ENCODE measurements at places on chromosomes 7 and 10. TPM values are rescaled to one million over a fixed set of nuclear protein-coding genes. Genes with fewer than 3 reads are reported as not detected.

GRCh38 chr10:71923138-71923692 lies 41.0 kb upstream of the CHST3 start:
- DNase-seq, result no peak

GRCh38 chr7:45184326-45185027 lies 26.9 kb downstream of the RAMP3 start:
- no peak for DNase-seq

The PLEKHS1 gene
- total RNA-seq, result not detected

- no peak for DNase-seq
These were observed 55.5 kb downstream of the DLD start for GRCh38 chr7:107946451-107946850.

- DNase-seq, result no peak
These were observed 181.5 kb upstream of the RNF32 start for GRCh38 chr7:156459067-156459466.

The TIAL1 gene
- 63.2 TPM for total RNA-seq

The DCLRE1A gene
- total RNA-seq, result 2.9 TPM

The TCERG1L gene
- not detected for total RNA-seq

- no peak for DNase-seq
These were observed 82.4 kb downstream of the THSD7A start for GRCh38 chr7:11749629-11750028.

The PUS7 gene
- total RNA-seq, result 23.0 TPM

The GPR15LG gene
- not detected for total RNA-seq

The CPA4 gene
- 27.7 TPM for total RNA-seq

DNA sequence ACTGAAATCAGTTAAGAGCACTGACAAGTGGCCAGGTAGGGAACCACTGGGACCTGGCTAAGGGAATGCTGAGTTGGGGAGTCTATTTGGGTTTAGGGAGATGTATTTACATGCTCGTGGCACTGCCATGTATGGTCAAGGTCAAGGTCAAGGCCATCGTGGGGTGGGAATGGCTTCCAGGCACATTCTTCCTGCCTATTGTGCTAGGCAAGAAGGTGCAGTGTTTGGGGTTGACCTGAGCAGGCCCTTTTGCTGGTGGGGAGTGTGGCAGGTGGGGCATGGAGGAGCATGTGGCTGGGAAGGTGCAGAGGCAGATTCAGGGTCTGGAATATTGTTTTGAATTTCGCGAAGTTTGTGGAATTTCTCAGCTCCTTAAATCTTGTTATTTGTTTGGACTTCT lies 17.8 kb downstream of the FAM241B start:
- no peak for DNase-seq

GRCh38 chr7:12067156-12067831 lies 143.8 kb upstream of the TMEM106B start:
- peak; percentile 48 for DNase-seq

The DMTF1 gene
- 25.7 TPM for total RNA-seq

GRCh38 chr10:30830315-30831230 lies 201.0 kb upstream of the LYZL2 start:
- DNase-seq, result no peak

GRCh38 chr10:120997756-120998155 lies 146.6 kb downstream of the WDR11 start:
- no peak for DNase-seq

- DNase-seq, result no peak
These were observed 121.7 kb upstream of the ZNF804B start for GRCh38 chr7:88637795-88638194.

GRCh38 chr7:111765751-111766643 lies 203.7 kb upstream of the IMMP2L start:
- no peak for DNase-seq

DNA sequence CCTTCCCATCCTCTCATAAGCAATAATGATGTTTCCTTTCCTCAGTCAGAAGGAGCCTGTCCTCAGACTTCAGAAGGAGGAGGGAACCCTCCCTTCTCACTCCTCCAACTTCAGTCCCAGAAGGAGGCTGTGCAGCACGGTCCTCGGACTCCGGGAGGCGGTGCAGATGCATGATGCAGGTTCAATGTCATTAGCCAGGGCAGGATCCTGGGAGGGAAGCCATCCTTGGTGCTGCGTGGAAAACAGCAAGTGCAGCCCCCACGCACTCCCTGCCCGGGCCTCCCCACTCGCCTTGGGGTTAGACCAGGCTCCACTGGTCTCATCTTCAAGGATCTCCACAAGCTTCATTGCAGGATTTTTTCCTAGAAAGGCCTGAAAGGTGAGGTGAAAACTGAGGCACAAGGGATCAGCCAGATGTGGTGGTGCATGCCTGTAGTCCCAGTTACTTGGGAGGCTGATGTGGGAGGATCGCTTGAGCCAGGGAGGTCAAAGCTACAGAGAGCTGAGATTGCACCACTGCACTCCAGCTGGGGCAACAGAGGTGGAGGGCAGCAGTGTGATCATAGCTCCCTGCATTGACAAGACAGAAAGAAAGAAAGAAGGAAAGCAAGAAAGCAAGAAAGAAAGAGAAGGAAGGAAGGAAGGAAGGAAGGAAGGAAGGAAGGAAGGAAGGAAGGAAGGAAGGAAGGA lies 62.0 kb downstream of the ASB13 start:
- DNase-seq, result no peak

- no peak for DNase-seq
These were observed 3.3 kb downstream of the AHR start for GRCh38 chr7:17301471-17302456.

The LAMTOR4 gene
- 193 TPM for total RNA-seq

The ADD3 gene
- total RNA-seq, result 99.2 TPM

- DNase-seq, result no peak
These were observed 217.7 kb downstream of the PRKG1 start for GRCh38 chr10:51291961-51292360.

GRCh38 chr7:76133164-76133775 lies 68.4 kb upstream of the SRRM3 start:
- no peak for DNase-seq

The LRRC18 gene
- not detected for total RNA-seq

The PRSS37 gene
- total RNA-seq, result not detected

The MNX1 gene
- total RNA-seq, result 0.10 TPM

The CELF2 gene
- 37.6 TPM for total RNA-seq

DNA sequence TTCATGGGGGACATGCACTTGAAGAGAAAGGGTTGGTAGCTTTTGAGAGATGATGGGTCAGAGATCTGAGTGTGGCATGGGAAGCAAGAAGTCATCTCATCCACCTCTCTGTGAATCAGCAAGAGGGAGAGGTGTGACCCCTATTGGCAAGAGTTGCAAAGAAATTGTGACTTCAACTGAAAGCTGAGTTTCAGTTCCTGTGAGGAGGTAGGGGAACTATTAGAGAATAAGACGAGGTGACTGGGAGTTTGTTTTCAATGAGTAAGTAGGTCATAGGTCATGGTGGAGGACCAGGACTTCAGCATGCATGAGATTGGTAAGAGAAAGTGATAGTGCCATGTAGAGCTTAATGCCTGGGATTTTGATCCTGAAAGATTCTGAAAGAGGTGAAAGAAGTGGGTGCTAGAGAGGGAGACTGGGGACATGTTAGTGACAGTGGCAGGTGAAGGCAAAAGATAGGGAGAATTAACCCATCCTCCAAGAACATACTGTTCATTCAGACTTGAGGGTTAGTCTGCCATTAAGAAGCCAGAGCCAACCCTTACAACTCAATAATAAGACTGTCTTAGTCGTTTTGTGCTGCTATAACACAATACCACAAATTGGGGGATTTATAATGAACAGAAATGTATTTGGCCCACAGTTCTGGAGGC lies 75.5 kb upstream of the CAPZA2 start:
- no peak for DNase-seq

DNA sequence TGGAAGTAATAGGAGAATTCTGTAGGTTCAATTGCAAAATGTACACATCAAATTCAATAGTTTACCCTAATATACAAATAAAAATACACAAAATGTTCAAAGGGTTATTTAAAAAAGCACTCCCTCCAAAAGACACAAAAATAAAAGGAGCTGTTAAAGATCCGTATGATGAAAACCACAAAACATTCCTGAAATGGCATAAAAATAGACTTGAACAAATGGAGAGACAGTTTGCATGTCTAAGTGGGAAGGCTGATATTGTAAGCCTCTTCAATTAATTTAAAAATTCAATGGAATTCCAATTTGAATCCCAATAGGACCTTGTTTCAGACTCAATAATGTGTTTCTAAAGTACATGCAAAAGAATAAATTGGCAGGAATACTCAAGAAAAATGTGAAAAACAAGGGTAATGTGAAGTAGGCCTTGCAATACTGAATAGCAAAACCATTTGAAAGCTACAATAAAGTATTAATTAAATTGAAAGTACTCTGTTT lies 38.0 kb upstream of the INSYN2A start:
- DNase-seq, result no peak

DNA sequence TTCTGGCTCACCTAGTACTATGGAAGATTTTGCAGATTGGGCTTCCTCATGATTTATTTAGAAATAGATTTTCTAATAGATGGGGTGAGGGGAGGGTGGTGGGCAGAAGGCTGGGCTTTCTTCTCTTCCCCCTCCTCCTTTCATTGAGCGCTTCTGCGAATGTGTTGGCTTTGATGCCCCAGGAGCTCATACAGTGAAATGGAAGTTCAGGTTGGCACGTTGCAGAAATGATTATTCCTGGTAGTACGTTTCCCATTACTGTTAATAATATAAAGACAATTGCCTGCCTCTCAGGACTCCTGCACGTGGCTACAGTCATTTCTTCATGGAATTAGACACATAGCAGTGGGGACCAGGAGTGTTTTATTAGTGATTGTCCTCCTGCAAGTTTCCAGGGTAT lies 39.8 kb downstream of the TCF7L2 start:
- no peak for DNase-seq

DNA sequence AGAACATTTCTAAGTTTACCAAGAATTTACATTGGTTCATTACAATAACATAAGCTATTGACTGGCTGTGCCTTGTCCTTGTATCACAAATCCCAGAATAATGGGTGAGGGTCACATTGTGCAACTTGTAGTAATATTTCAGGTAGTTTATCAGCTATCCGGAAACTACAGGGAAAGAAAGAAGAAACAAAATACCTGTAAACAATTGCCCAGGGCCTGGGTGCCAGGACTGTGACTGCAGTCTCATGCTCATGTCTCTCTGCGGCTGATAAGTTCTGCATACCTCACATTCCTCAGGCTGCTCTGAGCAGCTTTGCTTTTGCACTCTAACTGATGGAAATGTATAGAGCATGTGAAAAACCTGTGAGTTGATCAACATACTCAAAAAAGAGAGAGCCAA lies 131.8 kb upstream of the TRIM24 start:
- DNase-seq, result no peak

DNA sequence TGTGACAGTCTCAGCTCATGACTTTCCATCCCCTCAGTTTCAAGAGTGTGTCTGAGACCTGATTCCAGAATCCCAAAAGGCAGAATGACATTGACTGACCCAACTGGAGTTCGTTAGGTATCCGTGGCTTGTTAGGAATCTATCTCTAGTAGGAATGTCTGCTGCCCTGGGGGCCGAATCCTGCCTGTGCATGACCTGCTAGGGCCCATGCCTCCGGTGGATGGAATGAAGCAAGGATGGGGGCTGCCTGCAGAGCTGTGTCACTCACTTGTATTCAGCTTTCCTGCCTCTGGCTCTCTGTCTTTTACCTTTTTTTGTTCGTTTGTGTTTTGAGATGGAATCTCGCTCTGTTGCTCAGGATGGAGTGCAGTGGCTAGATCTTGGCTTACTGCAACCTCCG lies 129.5 kb downstream of the SDK1 start:
- no peak for DNase-seq

DNA sequence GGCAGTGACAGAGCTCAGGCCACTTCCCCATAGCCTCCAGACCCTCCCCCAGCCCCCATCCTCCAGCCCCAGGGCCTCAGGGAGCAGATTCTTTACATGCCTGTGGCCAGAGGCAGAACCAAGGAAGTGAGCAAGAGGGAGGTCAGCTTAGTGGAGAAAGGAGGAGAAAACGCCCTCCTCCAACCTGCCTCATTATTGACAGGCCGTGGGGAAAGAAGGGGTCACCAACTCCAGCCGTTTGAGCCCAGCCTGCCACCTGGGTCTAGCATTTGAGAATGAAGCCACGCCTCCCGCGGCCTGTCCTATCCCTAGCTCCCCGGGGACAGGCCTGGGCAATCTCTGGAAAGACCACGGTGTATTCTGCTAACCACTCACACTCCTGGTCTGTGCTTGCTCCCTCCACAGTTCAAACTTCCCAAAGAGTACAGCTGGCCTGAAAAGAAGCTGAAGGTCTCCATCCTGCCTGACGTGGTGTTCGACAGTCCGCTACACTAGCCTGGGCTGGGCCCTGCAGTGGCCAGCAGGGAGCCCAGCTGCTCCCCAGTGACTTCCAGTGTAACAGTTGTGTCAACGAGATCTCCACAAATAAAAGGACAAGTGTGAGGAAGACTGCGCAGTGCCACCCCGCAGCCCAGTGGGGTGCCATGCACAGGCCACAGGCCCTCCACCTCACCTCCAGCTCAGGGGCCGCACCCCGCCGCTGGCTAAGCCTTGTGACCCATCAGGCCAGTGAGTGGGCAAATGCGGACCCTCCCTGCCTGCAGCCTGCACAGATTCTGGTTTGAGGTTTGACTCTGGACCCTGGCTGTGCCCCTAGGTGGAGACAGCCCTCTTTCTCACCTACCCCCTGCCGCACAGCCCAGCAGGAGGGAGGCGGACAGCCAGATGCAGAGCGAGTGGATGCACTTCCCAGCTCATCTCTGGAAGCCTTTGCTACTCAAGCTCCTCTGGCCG lies 14.3 kb upstream of the TRIM8 start:
- DNase-seq, result no peak

The CALCR gene
- not detected for total RNA-seq

- DNase-seq, result no peak
These were observed 115.0 kb downstream of the PTPRN2 start for GRCh38 chr7:158472596-158472995.

The FGFR2 gene
- 0.23 TPM for total RNA-seq

- DNase-seq, result no peak
These were observed 737.2 kb upstream of the ANKRD30A start for GRCh38 chr10:36388166-36388565.

The PNLIPRP3 gene
- not detected for total RNA-seq

The CALHM1 gene
- not detected for total RNA-seq

The PRKCQ gene
- 1.9 TPM for total RNA-seq

The EPO gene
- not detected for total RNA-seq

The FAM131B gene
- 1.6 TPM for total RNA-seq

DNA sequence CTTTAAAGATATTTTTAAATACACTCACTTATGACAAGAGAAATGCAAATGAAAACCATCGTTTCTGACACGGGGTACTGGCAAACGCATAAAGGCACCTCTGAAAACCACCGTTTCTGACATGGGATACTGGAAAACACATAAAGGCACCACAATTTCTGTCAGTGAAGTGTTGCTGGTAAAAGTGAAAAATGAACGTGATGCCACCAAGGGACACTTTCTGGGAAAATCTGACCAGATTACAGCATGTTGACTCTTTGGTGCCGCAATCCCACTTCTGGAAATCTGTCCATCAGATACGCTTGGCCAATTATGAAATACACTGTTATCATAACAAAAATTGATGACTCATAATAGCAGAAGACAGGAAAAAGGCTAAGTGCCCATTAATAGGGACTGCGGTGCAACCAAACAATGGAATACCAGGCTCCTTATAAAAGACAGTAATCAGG lies 131.7 kb downstream of the ZMYND11 start:
- DNase-seq, result peak; percentile 22

- DNase-seq, result no peak
These were observed 17.1 kb upstream of the HTR5A start for GRCh38 chr7:155053002-155053401.

The ACHE gene
- 2.0 TPM for total RNA-seq

The GBX1 gene
- not detected for total RNA-seq
